ENCODE measurements at places on chromosomes 7 and 10.
A peak's percentile ranks its signal among the peaks of the same experiment; 100 is the strongest.

DNA sequence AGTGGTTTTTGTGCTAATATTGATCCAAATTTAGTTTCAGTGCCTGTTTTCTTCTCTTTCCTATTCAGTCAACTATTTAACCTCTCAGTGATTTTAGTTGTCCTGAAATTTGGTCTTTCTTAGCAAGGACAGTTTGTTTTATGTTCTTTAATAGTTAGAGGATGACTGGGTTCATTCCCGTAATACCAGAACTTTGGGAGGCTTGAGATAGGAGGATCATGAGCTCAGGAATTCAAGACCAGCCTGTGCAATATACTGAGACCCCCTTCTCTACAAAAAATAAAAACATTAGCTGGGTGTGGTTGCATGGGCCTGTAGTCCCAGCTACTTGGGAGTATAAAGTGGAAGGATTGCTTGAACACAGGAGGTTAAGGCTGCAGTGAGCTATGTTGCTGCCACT, 148.3 kb downstream of the EXOC4 start:
- no peak overlapping the region for H3K4me3 ChIP-seq
- H3K27me3 ChIP-seq: no peaks in the 10 kb centered on the region
- DNase-seq: no peak
- no peak overlapping the region for H3K27ac ChIP-seq

- no peak overlapping the region for H3K27ac ChIP-seq
- DNase-seq: no peak
- H3K4me3 ChIP-seq: no peak overlapping the region
- no peaks in the 10 kb centered on the region for H3K4me1 ChIP-seq
- H3K36me3 ChIP-seq: no peaks in the 10 kb centered on the region
- no peaks in the 10 kb centered on the region for H3K27me3 ChIP-seq
These were observed 58.7 kb upstream of the TFEC start for GRCh38 chr7:116089293-116089692.

GRCh38 chr10:112227331-112227987, 43.9 kb upstream of the GPAM start:
- peaks cover 32% of the 10 kb centered on the region for H3K27me3 ChIP-seq
- no peaks in the 10 kb centered on the region for H3K36me3 ChIP-seq
- H3K4me1 ChIP-seq: peaks cover 8% of the 10 kb centered on the region

DNA sequence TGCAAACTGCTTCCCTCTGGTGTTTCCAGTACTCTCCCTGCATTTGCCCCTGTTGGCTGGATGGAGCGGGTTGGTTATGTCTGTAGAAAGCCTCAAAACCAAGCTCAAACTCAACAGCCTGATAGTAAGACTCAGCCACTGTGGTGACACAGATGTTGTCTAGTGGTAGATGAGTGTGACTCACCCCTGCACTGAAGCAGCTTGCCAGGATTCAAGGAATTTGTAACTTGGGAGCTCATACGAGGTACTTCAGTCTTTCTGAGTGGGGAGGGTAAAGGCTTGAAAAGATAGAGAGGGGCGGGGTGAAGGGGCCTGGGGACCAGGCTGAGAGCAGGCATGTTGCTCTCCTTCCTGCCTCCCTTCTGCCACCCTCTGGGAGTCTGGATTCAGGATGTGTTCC, 22.9 kb upstream of the AQP1 start:
- no peaks in the 10 kb centered on the region for H3K27me3 ChIP-seq
- no peak overlapping the region for H3K27ac ChIP-seq
- no peaks in the 10 kb centered on the region for H3K36me3 ChIP-seq
- peak; percentile 42 for DNase-seq

DNA sequence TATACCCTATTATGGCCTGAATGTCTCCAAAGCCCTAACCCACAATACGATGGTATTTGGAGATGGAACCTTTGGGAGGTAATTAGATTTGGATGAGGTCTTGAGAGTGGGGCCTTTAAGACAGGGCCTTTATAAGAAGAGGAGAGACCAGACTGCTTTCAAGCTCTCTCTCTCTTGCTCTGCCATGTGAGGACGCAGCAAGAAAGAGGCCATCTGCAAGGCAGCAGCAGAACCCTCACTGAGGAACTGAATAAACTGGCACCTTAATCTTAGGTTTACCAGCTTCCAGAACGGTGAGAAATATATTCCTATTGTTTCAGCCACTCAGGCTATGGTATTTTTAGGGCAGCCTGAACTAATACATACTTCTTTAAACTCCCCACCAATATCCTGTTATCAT, 2.0 kb upstream of the GNAI1 start:
- no peak for DNase-seq
- no peak overlapping the region for H3K27ac ChIP-seq
- no peaks in the 10 kb centered on the region for H3K27me3 ChIP-seq
- no peak overlapping the region for H3K4me3 ChIP-seq
- H3K36me3 ChIP-seq: peaks cover 23% of the 10 kb centered on the region

GRCh38 chr10:62374862-62375710, 917 bp downstream of the ZNF365 start:
- peak overlapping the region; percentile 71 for H3K4me3 ChIP-seq
- H3K27ac ChIP-seq: peak overlapping the region; percentile 62
- peak; percentile 38 for DNase-seq
- peaks cover 16% of the 10 kb centered on the region for H3K36me3 ChIP-seq
- no peaks in the 10 kb centered on the region for H3K27me3 ChIP-seq
